ENCODE measurements at places on chromosomes 3 and 15. TPM values are rescaled to one million over a fixed set of nuclear protein-coding genes. Genes with fewer than 3 reads are reported as not detected.

DNA sequence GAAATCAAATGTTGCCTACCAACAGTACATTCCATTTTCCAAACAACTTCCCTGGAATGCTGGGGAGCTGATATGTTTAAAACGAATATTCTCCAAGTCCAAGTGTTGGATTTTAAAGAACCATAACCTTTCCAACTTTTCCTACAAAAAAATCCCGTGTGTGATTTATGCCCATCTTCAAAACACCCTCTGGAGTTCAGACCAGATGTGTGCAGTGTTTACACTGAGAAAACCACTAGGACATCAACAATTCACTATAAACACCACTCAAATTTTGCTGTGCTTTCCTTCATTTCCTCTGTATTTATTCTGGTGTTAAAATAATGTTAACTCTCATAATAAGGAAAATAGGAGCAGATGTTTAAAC, 2.4 kb downstream of the VGLL4 start:
- no peak for DNase-seq

DNA sequence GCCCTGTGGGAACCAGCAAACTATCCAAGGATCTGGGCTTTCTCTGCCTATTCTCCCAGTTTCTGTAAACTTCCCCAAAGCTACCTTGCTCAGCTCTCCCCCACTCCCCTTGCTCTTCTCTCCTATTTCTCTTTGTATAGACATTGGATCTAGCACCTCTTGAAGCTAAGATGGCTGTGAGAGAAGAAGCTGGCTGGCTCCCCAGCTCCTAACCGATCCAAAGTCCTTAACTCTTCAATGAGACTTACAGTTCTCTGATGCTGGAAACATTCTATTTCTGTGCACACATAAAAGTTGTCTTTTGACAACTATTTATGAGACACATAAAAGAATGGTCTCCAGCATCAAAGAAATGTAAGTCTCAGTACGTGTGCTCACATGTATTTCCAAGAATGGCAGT, 70.6 kb upstream of the C3orf80 start:
- no peak for DNase-seq

DNA sequence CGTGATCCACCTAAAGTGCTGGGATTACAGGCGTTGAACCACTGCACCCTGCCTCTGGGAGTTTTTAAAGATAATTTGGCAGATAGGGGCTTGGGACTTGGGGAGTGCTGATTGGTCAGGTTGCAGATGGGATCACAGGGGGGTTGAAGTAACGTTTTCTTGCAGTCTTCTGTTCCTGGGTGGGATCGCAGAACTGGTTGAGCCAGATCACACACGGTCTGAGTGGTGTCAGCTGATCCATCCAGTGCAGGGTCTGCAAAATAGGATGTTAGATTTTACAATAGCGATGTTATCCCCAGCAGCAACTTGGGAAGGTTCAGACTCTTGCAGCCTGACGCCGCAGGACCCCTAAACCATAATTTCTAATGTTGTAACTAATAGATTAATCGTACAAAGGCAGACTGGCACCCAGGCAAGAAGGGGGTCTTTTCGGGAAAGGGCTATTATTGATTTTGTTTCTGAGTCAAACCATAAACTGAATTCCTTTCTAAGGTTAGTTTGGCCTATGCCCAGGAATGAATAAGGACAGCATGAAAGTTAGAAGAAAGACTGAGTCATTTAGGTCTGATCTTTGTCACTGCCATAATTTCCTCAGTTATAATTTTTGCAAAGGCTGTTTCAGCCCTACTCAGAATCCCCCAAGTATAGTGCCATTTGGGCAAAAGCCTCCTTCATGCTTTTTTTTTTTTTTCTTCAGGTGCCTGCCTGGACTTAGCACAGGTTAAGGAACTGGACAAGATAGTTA, 1.5 kb upstream of the CA12 start:
- no peak for DNase-seq

- no peak for DNase-seq
Observed at GRCh38 chr15:58882243-58882642, 51.2 kb downstream of the SLTM start.

DNA sequence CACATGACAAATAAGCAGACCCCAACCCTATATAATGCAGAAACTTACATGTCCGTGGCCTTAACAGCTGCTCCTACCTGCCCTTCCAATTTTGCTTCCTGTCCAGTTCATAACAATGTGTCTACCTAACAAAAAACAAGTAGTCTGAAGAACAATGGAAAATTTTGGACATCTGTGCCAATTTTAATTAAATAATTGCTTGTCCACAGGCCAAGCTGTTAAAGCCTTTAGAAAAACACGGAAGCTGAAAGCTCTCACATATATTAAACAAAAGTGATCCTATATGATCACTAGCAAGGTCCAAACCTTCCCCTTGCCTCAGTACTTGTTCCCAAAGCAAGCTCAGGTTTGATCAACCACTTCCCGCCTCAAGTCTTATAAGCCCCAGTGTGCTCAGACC, 37.1 kb downstream of the MAGI1 start:
- DNase-seq: no peak

DNA sequence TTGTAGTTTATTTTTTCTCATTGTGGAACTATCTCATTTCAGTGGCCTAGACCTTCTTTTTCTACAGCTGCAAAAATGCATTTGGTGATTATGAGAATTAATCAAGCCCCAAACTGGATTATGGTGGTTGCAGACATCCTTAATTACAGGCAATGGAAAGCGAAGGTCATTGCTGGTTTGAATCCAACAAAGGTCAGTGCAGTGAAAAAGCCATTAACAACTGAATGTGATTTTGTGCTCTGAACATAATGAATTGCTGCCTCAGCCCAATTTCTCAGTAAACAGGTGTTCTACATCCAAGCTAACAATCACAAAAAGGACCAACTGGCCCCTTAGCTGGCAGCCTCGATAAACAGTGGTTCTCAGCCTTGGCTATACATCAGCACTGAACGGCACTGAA, 260.1 kb upstream of the DPPA4 start:
- no peak for DNase-seq

DNA sequence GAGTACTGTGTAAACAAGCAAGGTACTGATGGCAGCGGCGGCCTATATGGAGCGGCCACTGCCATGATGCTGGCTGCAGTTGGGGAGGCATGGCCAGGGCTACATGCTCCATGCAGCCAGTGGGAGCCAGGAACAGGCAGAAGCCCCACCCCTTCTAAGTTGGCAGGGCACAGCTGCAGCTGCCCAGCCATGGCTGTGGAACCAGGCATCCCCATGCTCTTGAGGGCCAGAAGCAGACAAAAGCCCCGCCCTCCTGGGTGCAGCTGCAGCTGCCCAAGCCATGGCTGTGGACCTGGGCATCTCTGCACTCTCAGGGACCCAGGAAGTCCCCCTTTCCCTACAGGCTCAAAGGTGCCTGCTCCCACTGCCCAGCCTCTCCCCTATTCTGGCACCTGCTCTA, 150.9 kb downstream of the FMN1 start:
- no peak for DNase-seq

GRCh38 chr3:117302428-117302827, 592.8 kb downstream of the TUSC7 start:
- no peak for DNase-seq

DNA sequence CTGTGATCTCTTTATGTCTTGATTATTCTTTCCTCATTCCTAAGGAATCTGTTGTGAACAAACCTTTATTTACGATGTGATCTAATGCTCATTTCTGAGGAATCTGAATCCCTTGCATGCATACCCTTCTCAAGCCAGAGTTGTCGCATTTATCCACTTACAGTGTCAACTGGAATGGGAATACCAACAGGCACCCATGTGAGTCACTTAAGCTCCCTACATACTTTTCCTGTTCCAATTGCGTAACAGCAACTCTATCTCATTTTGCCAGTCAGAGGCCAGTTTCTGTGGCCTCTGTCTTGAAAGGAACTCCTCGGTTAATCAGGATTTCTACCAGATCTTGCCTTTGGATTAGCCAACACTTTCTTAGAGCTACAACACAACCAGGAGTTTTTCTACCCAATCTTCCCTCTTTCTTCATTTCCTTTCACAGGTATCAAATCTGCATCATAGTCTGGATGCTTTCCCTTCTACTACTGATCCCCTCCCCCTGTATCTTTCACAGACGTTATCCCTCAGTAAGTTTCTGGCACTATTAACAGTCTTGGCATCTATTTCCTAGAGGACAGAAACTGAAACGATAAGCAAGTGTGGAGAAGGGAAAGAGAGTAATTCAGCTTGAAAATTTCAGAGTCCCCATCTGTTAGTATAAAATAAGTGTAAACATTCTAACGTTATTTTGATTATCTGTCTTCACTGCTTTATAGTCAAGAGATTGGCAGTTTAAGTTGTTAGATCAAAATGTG, 66.8 kb upstream of the BCHE start:
- no peak for DNase-seq

DNA sequence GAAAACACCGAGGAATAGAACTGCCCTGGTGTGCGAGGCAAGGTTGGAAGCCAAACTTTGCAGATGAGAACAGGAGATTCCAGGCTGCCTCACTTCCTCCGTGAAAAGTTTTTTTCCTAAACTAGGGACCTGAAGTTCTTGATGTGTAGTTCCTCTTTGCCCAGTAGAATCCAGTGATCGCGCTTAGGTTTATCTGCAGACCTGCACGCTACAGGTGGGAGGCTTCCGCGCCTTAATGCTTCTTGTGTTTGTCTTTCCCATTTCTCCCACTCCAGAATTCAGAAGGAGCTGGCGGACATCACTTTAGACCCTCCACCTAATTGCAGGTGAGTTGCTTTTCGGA, 5.4 kb downstream of the UBE2E1 start:
- peak; percentile 23 for DNase-seq

DNA sequence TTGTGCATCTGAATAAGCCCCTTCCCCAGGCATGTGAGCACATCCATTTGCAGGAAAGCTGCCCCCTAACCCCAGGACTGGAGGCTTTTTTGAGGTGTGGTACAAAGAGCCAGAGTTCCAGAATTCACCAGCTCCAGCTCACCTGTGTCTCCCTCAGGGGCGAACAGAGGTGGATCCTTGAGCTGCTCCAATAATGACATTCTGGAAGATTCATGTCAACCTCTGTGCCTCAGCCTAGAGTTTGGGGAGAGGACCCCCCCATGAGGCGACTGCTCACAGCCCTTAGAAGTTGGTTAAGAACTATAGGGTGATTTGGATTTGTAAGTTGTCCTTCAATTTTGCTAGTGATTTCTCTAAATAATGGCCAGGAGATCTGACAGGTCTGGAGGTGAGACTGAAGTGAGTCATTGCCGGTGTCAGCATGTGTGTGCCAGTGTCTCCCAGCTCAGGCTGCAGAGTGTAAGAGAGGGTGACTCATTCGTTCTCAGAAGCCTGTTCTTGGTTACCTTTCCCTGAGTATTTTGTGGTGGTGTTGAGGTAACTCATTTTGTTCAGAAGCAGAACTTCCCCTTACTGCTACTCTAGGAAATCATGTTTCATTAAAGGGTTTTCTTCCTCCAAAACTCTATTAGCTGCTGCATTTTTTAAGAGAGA, 136.9 kb upstream of the TOPAZ1 start:
- no peak for DNase-seq

GRCh38 chr3:191314109-191314728, 15.0 kb upstream of the CCDC50 start:
- DNase-seq: no peak

- DNase-seq: no peak
Observed at GRCh38 chr15:49306551-49306950, 116.5 kb upstream of the FGF7 start.

DNA sequence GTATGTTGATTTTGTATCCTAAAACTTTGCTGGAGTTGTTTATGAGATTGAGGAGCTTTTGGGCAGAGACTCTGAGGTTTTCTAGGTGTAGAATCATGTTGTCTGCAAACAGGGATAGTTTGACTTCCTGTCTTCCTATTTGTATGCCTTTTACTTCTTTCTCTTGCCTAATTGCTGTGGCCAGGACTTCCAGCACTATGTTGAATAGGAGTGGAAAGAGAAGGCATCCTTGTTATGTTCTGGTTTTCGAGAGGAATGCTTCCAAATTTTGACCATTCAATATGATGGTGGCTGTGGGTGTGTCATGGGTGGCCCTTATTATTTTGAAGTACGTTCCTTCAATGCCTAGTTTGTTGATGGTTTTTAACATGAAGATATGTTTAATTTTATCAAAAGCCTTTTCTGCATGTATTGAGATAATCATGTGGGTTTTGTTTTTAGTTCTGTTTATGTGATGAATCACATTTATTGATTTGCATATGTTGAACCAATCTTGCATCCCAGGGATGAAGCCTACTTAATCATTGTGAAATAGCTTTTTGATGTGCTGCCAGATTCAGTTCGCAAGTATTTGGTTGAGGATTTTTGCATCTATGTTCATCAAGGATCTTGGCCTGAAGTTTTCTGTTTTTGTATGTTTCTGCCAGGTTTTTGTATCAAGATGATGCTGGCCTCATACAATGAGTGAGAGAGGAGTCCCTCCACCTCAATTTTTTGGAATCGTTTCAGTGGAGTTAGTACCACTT, 188.1 kb downstream of the MINAR1 start:
- no peak for DNase-seq

- DNase-seq: peak; percentile 65
Observed at GRCh38 chr3:168807448-168807847, 711.7 kb upstream of the GOLIM4 start.

- peak; percentile 74 for DNase-seq
Observed at GRCh38 chr3:28575100-28575745, 226.6 kb upstream of the AZI2 start.

- DNase-seq: no peak
Observed at GRCh38 chr3:64462203-64462602, 225.6 kb downstream of the ADAMTS9 start.

GRCh38 chr15:63499611-63500010, 4.8 kb upstream of the USP3 start:
- no peak for DNase-seq

DNA sequence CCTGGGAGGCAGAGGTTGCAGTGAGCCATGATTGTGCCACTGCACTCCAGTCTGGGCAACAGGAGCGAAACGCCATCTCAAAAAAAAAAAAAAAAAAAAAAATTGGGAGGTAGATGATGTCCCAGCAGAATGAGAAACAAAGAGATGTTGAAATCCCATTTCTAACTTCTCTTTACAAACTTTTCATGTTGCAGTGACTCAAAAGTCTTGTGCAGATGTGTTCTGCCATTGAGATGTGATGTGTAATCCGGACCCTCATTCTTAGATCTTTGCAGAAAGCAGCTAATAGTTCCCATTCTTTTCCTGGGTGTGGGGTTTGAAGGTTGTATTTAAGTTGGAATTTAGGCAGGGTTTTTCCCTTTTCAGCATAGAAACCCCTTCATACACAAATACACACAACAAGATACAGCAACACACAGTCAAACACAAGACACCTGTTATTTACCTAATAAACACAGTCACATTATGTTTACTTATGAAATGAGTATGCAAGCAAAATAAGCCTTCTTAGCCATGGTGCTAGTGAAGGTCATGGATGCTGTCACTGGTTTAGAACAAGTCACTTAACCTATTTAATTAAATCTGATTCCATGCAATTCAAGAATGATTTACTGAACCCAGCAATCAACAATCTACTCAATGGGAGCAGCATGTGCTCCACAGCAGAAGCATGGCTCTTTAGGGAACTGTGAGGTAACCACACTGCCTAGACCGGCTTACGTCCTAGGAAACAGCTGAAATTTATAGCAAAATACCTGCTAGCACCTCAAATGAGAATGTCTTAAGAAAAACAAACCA, 14.9 kb downstream of the SIAH2 start:
- no peak for DNase-seq

The LZTFL1 gene
- total RNA-seq: 19.0 TPM

The PSTPIP1 gene
- 0.77 TPM for total RNA-seq

The SKOR1 gene
- total RNA-seq: 0.09 TPM

The LRCH3 gene
- total RNA-seq: 45.9 TPM

The FETUB gene
- not detected for total RNA-seq

The DUOXA1 gene
- total RNA-seq: not detected

The CHD2 gene
- total RNA-seq: 128 TPM

The HCLS1 gene
- total RNA-seq: not detected

The CCDC13 gene
- not detected for total RNA-seq

The ZNF660 gene
- 14.7 TPM for total RNA-seq
